Stimulated activated CD4-positive, alpha-beta T cell treated with anti-CD3 and anti-CD28 coated beads, Interleukin-1b, Interleukin-23, amount 100 ng/mL, for 1 hour (primary cell): ENCODE measurements at places on chromosomes 3 and 15.

DNA sequence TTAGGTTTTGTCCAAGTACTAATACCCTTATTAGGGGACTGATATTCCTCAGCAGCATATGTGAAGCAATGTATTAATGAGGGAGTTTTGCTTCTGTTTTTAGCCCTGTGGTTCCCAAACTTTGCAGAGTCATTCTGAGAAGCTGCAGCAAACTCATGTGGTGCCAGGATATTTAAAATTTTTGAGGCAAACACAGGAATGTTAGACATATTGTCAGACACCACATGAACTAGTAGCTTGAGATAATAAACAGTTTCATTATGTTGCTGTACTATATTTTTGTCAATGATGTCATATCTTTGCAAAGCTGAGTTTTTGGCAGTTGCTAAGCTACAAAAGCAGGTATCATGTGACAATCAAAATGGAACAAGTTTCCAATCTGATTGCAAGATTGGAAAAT, 36.6 kb downstream of the ATP6V1A start:
- no peak for DNase-seq

- no peak for DNase-seq
Measured at GRCh38 chr3:171225165-171225564, 198.6 kb upstream of the SLC2A2 start.

GRCh38 chr3:77887611-77888010, 847.7 kb downstream of the ROBO2 start:
- DNase-seq: no peak

GRCh38 chr3:70821602-70822001, 509.2 kb upstream of the MDFIC2 start:
- no peak for DNase-seq

DNA sequence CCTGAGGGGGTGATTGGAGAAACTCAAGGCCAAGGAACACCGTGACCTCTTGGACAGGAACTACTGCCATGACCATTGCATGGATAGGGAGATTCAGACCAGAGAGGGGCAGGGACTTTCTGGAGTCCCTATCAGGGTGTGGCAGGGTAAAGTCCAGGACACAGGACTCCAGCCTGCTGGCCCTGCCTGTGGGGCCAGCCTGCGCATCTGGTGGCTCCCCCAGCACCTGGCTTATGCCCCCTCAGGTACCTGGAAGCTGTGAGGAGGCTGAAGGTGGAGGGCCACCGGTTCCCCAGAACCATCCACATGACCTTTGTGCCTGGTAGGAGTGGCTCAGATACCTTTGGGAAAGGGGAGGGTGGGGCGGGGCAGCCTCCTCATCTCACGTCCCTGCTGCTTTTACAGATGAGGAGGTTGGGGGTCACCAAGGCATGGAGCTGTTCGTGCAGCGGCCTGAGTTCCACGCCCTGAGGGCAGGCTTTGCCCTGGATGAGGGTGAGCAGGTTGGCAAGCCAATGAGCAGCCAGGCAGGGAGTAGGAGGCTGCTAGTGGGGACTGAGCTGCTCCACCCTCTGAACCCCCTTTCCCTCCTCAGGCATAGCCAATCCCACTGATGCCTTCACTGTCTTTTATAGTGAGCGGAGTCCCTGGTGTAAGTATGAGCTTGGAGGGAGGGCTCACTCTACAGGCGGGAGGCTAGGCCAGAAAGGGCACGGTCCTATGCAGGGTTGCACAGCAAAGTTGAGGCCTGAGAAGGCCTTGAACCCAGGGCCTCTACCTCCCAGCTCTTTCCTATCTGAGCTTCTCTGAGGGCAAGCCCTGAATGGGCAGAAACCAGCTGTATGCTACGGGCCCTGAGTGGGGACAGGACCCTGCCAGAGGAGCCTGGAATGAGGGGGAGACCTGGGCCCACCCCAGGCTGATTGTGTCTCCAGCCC, 2.9 kb downstream of the ACY1 start:
- no peak for DNase-seq

GRCh38 chr15:81196576-81197254, at the start of gene IL16:
IL16 (plus strand) TSS chr15:81196879; CDS start chr15:81225400, 28,521 bp downstream.
- no peak for DNase-seq

- DNase-seq: no peak
Measured at GRCh38 chr3:45890405-45890804, 4.1 kb downstream of the CCR9 start.

- no peak for DNase-seq
Measured at GRCh38 chr3:15341030-15341726, 8.8 kb upstream of the SH3BP5 start.

DNA sequence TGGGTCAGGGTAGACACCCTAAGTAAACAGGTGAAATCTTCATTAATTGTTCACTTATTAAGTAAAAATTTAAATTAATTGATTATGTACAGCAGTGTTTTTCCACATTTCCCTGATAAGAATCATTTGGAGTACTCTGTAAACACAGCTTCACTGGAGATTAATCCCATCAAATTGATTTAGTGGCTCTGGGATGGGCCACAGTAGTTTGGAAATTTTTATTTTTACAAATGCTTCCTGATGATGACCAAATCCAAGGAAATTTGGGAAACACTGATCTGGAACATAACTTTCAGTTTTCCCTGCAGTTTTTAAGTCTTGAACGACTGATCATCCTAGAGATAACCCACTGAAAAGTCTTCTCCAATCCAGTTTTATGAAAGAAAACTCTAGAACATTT, 18.8 kb upstream of the RPLP1 start:
- no peak for DNase-seq

DNA sequence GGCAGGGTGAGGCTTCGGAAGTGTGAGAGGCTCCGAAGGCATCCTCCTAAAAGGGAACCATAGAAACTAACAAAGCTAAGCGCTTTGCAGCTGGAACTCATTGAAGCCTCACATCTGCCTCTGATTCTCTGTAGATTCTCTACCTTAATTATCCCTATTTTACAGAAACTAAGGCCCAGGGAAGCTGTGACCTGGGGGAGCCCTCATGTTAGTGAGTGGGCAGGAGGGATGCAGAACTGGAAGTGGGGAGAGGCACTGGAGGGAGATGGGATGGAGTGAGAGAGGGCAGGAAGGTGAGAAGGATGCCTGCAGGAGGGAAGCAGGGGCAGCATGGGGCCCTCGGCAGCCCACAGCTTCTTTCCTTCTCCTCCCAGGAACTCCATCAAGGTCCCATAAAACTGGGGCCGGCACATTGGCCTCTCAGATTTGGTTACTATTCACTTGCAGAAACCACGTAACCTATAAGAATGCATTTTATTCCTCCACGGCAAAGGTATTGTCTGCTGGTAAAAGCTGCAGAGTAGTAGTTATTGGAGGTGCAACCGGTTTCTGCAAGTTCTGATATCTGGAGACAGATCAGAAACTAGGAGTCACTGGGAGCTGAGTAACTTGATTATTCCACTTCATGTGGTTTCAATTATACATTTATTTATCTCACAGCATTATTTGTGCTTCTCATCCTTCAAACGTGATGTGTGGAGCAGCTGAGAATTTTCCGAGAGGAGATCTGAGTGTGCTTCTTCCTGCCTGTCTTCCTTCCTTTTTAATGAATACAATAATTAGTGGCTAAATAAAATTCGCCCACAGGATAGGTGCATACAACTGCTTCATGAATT, 24.0 kb upstream of the CHCHD6 start:
- no peak for DNase-seq

GRCh38 chr3:15152184-15152583, 53.2 kb upstream of the RBSN start:
- DNase-seq: no peak

DNA sequence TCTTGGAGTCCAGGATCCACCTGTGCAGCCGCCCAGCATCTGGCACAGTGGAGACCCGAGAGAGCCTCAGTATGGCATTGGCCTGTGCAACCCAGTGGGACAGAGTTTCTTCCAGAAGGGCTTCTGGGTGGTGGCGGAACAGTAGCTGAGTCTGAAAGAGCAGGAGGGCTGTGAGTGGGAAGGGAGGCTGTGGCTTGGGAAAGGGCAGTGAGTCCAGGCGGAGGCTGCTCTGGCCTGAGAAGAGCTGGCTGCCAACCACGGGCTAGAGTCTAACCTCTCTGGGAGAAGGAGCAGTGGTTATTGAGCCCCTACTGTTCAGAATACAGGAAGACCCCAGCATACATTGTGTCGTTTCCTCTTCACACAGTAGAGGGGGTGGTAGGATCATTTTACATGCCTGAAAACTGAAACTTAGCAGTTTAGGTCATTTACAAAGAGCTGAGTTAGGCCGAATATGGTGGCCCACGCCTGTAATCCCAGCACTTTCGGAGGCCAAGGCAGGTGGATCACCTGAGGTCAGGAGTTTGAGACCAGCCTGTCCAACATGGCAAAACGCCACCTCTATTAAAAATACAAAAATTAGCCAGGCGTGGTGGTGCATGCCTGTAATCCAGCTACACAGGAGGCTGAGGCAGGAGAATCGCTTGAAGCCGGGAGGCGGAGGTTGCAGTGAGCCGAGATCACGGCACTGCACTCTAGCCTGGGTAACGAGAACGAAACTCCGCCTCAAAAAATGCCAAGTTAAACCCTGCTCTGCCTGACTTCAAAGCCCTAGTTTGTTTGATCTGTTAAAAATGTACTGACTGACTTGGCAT, 3.2 kb downstream of the AEN start:
- no peak for DNase-seq

- DNase-seq: no peak
Measured at GRCh38 chr3:72331076-72331475, 517.2 kb downstream of the SHQ1 start.

DNA sequence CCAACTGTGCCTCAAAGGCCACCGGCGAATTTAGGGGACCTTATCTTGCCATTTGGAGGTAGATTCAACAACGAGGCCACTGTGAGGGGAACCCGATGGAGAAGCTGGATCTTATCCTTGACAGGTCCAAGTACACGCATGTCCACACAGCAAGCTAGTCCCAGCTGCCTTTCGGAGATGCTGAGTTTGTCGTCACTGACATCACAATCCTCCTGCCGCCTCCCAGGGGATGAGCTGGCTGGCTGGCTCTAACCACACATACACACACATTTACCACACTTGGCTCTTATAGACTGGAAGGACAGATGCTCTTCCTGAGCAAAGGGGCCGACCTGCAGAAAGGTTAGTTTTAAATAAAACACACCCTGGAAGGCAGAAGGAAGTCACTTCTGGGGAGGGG, 176.3 kb downstream of the STT3B start:
- DNase-seq: no peak

- DNase-seq: no peak
Measured at GRCh38 chr3:188119846-188120245, 34.1 kb upstream of the LPP start.

DNA sequence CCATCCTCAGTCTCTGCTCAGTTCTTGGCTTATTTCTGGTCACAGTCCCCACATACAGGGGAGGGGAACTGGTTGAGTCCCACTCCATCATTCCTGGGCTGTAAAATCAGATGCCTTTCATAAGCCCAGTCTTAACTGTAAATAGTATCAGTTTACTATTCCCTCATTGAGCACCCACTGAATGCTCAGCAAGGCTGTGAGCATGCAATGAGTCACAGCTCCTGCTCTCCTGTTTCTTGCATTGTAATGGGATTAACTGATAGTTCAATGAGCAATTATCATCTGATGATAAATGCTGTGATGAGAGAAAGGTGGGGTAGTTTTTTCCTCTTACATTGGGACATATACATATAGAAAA, 113.6 kb upstream of the TPM1 start:
- DNase-seq: no peak

DNA sequence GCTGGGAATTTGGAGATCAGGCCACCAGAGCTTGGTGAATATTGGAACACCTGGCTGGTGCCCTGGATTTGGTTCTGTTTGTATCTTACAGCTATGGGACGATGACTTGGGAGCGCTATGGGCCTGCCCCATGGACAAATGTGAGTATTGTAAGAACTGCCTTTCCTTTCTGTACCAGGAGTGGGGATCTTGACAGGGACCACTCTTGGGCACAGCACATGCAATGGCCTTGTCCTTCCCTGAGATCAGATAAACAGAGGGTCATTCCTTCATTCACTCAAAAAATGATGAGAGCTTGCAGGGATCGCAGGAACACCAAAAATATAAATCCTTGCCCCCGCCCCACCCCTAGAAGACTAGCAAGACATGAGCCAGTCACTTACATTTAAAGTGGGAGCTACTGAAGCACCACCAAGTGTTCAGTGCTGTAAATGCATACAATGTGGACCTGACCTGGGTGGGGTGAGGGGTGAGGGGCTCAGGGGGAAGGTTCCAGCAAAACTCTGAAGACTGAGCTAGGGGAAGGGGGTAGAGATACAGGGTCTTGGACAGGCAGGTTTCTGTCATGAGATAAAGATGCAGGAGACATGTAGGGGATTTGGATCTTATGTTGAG, 2.7 kb upstream of the CRELD1 start:
- no peak for DNase-seq

- peak; percentile 38 for DNase-seq
Measured at GRCh38 chr15:99925661-99926461, 192.6 kb upstream of the LYSMD4 start.

- DNase-seq: no peak
Measured at GRCh38 chr15:45594835-45595530, 7.8 kb downstream of the BLOC1S6 start.

- no peak for DNase-seq
Measured at GRCh38 chr3:95036526-95037021, 973.7 kb downstream of the NSUN3 start.

- no peak for DNase-seq
Measured at GRCh38 chr3:23430781-23431398, 227.8 kb downstream of the UBE2E2 start.

- no peak for DNase-seq
Measured at GRCh38 chr3:146709969-146710368, 104.8 kb upstream of the PLSCR5 start.

GRCh38 chr3:106328224-106328623, 459.4 kb upstream of the CBLB start:
- no peak for DNase-seq

- no peak for DNase-seq
Measured at GRCh38 chr3:14810801-14811661, 7.7 kb upstream of the FGD5 start.

- DNase-seq: no peak
Measured at GRCh38 chr3:120021523-120021922, 72.7 kb downstream of the GSK3B start.

DNA sequence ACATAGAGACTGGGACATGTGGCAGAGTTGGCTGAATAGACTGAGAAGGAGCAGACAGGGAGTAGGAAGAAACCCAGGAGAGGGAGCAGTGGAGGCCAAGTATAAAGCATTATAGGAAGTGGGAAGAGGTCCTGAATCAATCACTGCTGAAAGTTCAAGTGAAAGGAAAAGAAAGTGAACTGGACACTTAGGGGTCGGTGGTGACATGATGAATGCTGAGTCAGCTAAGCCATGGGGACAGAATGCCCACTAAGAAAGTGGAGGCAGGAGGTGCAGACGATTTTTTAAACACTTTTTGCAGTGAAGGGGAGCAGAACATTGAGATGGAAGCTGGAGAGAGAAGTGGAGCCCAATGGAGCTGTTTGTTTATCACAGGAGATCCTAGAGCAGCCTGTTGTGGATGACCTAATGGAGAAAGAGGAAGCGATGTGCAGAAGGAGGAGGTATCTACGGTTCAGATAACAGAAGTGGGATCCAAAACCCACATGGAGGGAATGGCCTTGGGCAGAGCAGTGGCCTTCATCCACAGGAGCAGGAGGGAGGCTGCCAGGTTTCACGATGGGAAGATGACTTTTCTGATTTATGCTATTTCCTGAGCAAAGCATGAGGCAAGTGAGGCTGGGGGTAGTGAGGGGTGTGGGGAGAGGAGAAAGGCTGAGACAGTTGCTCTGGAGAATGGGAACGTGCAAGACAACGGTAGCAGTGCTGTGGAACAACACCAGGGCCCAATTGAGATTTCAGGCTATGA, 208.2 kb downstream of the RPLP1 start:
- DNase-seq: no peak

- DNase-seq: no peak
Measured at GRCh38 chr3:126917232-126917804, 65.6 kb upstream of the PLXNA1 start.

- DNase-seq: no peak
Measured at GRCh38 chr15:80459380-80459779, 55.2 kb downstream of the ARNT2 start.

GRCh38 chr3:124138148-124138547, 146.2 kb upstream of the ROPN1 start:
- DNase-seq: no peak
